Cardiac muscle cell (in vitro differentiated cells and primary cell): ENCODE measurements at places on chromosomes 7 and 10.
A peak's percentile ranks its signal among the peaks of the same experiment; 100 is the strongest.

DNA sequence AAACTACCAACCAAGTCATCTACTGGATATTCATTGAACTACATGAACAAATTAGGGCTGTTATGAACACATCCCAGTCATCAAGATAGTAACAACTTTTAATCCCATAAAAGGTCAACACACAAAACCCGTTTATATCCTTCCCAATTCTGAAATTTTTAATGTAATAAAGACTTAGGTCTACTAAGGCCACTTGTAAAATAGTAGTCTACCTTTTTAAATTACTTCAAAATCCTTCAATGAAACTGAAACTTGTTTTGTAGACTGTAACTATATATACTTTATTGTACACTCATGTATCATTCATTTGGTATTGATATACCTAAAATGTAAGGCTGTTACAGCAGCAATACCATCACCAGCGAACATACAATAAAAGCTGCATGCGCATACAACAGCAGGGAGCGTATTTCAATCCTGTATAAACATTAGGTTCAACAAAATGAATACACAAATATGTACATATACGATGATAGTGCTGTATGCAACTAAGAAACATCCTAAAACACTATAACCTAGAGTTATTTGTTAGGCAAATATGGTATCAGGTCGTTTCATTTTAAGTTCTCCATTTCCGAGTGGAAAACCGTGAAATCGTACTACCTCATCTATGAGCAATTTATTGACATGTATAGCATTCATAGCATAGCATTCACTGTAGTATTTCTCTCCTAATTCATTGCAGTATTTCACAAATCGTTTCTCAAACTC, 973 bp downstream of the ATAD1 start:
- DNase-seq = no peak

DNA sequence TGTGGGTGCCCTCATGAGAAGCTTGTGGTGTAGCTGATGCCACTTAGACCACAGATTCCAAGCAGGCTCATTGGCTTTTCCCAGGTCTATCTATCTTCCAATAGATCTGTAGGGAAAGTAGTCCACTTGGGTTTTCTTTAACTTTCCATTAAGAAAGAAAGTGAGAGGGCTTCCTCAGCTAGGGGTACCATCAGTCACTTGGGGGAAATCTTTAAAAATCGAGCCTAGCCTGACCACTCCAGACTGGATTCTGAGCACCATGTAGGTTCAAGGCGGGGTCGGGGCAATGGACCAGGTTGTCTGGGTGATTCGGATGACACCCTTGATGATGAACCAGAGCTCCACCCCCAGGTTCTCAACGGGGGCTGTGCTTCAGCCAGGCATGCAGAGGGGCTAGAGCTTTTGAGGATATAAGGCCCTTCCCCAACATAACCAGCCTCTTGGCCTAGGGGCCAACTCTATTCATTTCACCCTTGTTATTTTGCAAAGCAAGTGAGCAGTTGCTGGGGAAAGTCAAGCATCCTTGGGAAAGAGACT, 27.0 kb downstream of the ITPRIP start:
- DNase-seq = no peak

DNA sequence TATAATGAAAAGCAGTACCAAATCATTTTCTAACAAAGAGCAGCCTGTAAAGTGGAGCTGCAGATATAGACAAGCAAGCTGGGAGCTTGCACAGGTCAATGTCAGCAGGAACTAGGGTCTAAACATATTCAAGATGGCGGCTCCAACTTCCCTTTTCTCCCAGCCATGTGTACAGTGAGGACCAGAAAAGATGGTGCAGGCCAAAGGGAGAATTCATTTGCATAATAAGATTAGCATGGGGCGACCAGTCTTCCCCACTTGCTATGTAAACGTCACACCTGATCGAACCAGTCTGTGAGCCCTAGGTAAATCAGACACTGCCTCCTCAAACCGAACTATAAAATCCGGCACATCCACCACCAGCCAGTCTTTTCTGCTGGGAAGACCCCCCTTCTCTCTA, 4.4 kb upstream of the RAPGEF5 start:
- no peak for DNase-seq

DNA sequence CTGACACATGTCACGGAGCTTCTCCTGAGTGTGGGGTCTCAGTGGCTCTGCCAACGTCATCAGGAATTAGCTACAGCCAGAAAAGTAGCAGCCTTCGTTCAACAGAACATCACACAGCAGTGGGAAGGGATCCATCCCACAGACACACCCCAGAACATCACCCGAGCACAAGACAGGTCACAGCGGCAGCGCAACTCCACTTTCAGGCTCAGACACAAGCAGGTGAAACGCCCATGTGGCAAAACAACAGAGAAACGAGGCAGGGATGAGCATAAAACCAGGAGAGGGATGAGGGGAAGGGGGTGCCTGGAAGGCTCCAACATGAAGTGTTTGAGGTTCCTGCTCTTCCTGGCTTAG, 44.8 kb downstream of the CAMK2B start:
- no peak for DNase-seq

DNA sequence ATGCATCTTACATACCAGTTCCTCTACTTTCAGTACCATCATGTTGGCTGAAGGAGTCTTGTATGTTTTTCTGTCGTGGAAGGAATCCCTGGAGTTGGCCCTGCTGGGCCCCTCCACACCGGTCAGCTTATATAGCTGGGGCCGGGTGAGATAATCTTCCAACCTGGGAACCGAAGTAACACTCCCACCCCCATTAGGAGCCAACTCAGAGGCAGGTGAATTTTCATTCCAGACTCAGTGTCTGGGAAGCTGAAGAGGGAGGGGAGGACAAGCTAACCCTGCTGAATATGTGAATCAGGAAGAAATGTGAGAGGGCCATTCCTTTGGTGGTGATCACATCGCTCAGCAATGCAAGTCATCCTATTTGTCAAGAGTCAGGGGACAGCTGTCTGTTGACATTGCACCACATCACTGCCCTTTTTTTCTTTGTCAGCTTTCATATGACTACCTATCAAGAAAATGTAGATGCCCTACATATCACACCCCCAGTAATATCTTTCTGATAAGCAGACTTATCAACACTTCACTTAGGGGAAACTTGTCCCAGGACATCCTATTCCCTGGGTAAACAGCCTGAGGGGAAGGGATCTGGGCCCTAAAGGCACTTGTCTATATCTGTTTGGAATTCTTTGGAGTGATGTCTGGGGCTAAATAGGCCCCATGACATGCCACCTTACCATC, at the start of gene ANKRD1:
TSS of gene ANKRD1 (minus strand) at position 102 of the 681 bp plus-strand sequence. CDS start at position 42, 60 bp downstream.
- DNase-seq = peak; percentile 66

GRCh38 chr10:108465871-108466641, 1301.5 kb upstream of the SORCS1 start:
- DNase-seq = peak; percentile 20

GRCh38 chr10:110258542-110258941, 46.2 kb downstream of the SMNDC1 start:
- no peak for DNase-seq

DNA sequence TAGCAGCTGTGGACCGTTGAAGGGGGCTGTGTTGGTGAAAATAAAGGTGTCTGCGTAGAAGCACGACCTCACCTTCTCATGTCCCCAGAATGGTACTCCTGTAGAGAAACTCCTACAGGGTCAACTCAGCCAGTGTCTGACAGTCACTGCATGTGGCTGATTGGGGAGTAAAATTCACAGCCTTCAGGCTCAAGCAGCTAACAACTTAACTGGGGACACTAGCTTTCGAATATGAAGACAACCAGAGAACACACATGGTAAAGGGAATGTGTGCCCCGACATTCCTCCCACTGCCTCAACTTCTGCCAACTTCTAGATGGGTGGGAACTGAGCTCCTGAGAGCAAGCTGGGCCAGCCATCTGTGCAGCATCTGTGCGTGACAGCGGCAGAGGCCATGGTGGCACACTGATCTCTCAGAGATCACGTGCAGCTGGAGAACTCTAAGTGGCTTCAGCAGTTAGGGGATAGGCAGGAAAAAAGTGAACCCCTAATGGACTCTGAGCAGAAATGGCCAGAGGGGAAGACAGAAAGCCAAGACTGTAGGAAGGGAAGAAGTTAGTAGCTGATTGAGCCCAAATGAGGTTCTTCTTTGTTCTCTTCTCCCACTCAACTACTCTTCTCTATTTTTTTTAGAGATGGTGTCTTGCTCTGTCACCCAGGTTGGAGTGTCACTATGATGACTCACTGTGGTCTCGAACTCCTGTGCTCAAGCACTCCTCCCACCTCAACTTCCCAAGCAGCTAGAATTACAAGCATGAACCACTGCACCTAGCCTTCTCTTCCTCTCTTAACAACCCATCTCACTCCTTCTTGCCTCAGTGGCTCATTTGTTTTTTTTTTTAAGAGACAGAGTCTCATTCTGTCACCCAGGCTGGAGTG, 280.8 kb downstream of the ZEB1 start:
- no peak for DNase-seq

DNA sequence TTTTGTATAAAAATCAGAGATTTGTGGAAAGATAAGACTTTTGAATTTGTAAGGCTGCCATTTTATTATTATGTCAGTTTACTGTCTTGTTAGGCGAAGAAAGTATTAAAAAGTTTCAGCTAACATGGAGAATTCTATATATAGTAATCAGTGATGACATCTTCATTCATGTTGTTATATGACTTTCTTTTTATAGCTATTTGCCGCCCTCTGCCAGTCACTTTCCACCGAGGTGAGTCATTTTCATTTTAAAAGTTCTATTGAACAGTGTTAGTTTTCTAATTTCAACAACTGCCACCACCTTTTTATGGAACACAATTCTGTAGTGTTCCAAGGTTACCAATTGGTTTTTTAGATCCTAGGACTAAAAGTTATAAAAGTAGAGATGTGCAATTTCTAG, 11.8 kb downstream of the CUTC start:
- no peak for DNase-seq

DNA sequence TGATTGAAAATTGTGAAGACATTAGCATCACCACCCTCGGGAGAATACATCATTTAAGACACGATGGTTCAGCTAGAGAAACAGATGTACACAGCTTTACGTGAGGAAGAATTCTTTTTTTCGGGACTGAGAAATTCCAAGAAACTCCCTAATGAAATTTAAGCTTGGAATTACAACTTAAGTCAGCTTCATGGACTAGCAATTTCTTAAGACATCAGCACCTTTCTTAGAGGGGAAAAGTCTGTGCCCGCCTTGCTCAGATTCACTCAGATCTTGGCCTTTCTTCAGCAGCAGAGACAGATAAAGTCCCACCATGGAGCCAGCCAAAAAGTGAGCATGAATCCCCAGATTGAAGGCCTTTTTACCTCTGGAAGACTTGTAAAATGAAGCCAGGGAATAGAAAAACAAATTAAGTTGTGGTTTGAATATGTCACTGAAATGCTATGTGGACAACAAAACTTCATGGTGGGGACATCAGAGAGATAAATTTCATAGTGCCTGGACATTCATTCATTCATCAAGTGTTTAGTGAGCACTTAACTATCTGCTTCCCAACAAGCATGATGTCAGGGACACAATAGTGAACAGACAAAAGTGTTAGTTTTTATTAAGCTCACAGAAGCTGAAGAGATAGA, 32.1 kb downstream of the PRKG1 start:
- DNase-seq = no peak

- no peak for DNase-seq
Measured at GRCh38 chr7:76232698-76233097, 31.0 kb downstream of the SRRM3 start.

GRCh38 chr7:92246360-92247101, 757 bp downstream of the ANKIB1 start:
- DNase-seq = peak; percentile 16

DNA sequence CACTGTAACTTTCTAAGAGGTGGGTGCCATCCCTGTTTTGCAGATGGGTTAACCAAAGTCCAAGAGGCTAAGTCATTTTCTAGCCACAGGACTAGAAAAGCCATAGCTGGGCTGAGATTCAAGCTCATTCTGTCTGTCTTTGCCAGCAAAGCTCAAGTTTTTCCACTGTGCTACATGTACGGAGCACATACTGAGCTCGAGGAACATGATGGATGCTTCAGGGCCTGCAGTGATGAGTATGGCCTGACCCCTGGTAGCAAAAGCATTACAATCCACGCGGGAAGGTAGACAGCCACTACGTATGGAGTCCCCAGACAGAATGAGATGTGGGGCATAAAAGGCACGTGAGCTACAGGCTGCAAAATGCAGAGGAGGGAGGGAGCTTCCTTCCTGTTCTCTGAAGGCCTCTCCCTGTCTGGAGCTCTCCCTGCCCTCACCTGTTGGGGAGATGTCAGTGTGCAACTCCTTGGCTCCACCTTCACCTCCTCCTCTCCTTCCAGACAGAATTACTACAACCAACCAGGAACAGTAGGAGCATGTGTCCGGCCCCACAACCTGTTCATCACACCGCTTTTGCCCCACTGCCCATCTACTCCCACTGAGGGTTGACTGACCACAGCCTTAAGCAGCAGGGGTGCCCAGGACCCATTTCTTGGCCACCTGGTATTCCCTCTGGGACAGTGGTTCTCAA, 16.4 kb downstream of the ITPRIP start:
- no peak for DNase-seq

GRCh38 chr10:6578795-6579182, 1.3 kb downstream of the PRKCQ start:
- no peak for DNase-seq

GRCh38 chr7:149027055-149027454, 1.2 kb downstream of the PDIA4 start:
- no peak for DNase-seq

- DNase-seq = no peak
Measured at GRCh38 chr7:157606140-157606539, 269.3 kb downstream of the DNAJB6 start.

- DNase-seq = no peak
Measured at GRCh38 chr7:139675127-139676125, 102.4 kb downstream of the HIPK2 start.

DNA sequence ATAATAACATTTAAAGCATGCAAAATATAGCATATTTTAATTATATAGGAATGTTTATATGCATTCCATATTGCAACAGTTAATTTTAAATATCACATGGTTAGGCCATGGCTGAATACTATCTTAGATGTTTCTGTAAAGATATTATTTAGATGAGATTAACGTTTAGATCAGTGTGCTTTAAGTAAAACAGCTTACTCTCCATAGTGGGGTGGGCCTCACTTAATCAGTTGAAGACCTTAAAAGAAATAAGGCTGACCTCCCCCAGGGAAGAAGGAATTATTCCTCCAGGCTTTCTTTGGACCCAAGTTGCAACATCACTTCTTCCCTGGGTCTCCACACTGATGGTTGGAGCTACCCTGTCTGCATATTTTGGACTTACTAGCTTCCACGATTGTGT, 1246.5 kb downstream of the TYW1 start:
- DNase-seq = no peak

DNA sequence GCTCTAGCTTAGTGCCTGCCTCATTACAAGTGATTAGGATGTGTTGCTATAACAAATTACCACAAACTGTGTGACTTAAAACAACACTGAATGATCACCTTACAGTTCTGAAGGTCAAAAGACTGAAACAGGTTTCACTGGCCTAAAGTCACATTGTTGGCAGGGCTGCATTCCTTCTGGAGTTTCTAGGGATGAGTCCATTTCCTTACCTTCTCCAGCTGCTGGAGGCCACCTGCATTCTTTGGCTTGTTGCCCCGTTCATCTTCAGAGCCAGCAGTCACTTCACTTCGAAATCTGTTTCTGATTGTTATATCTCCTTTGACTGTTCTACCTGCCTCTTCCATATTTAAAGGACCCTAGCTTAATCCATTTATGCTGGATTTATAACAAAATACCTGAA, 69.4 kb upstream of the MTPN start:
- no peak for DNase-seq
